Thyroid gland (tissue), 4 donors: ENCODE measurements at places on chromosomes 7 and 10. TPM values are rescaled to one million over a fixed set of nuclear protein-coding genes. Genes with fewer than 3 reads are reported as not detected.

Gene PPRC1
- total RNA-seq = 27.5 TPM

GRCh38 chr10:3426190-3426845 lies 253.7 kb upstream of the PITRM1 start:
- H3K27ac ChIP-seq = peak overlapping the region; percentile 87
- DNase-seq = peak; percentile 62
- no peak overlapping the region for H3K4me3 ChIP-seq
- H3K27me3 ChIP-seq = no peaks in the 10 kb centered on the region

GRCh38 chr7:100035876-100036275 lies 13.7 kb upstream of the ZSCAN21 start:
- no peak overlapping the region for H3K4me3 ChIP-seq
- no peak for DNase-seq
- H3K27ac ChIP-seq = no peak overlapping the region
- H3K27me3 ChIP-seq = no peaks in the 10 kb centered on the region
- H3K4me1 ChIP-seq = no peaks in the 10 kb centered on the region
- H3K36me3 ChIP-seq = peaks cover 43% of the 10 kb centered on the region

Gene CHRM2
- not detected for total RNA-seq

Gene ASAH2B
- total RNA-seq = 3.5 TPM

DNA sequence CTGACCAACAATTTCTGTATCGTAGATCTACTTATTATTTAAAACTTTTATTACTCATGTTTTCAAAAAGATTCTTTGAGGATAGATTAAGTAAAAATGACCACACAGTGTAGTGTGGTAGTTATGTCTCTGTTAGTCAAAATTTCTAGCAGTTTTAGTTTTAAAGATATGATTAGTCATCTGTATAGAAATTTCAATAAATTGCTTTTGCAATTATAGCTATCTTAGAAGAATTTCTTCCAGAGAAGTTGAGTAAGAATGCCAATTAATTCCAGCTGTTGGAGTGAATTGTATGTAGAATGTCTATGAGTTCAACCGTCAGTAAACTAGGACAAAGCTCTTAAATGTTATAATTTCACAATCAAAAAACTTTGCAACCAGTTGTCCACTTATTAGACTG lies 229.7 kb downstream of the CDK14 start:
- H3K27ac ChIP-seq = no peak overlapping the region
- H3K4me3 ChIP-seq = no peak overlapping the region
- no peak for DNase-seq
- H3K4me1 ChIP-seq = peaks cover 5% of the 10 kb centered on the region

GRCh38 chr7:137325927-137326326 lies 17.6 kb downstream of the PTN start:
- H3K27me3 ChIP-seq = no peaks in the 10 kb centered on the region
- DNase-seq = no peak
- no peak overlapping the region for H3K27ac ChIP-seq
- H3K4me1 ChIP-seq = no peaks in the 10 kb centered on the region
- no peak overlapping the region for H3K4me3 ChIP-seq
- H3K36me3 ChIP-seq = no peaks in the 10 kb centered on the region

DNA sequence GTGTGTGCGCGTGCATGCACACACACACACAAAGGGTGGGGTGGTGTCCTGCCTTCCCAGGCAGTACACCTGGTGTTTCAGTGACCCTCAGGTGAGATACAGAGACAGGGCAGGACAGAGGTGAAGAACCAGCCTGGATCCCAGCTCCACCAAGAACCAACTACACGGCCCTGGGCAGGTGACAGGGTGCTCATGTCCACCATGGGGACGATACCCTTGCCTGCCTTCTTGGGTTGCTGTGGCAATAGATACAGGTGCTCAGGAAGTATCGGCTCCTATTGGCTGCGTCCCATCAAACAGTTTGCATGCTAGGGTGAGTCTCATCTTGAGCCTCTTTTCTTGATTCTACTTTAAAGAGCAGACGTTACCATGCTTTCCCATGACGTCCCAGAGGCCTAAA lies 33.7 kb upstream of the CXCL12 start:
- no peak for DNase-seq
- no peaks in the 10 kb centered on the region for H3K27me3 ChIP-seq
- no peak overlapping the region for H3K27ac ChIP-seq
- no peaks in the 10 kb centered on the region for H3K4me1 ChIP-seq

GRCh38 chr10:11871466-11871865 lies 48.3 kb downstream of the PROSER2 start:
- no peak overlapping the region for H3K4me3 ChIP-seq
- no peaks in the 10 kb centered on the region for H3K27me3 ChIP-seq
- peaks cover 50% of the 10 kb centered on the region for H3K4me1 ChIP-seq

Gene MMP21
- total RNA-seq = not detected

DNA sequence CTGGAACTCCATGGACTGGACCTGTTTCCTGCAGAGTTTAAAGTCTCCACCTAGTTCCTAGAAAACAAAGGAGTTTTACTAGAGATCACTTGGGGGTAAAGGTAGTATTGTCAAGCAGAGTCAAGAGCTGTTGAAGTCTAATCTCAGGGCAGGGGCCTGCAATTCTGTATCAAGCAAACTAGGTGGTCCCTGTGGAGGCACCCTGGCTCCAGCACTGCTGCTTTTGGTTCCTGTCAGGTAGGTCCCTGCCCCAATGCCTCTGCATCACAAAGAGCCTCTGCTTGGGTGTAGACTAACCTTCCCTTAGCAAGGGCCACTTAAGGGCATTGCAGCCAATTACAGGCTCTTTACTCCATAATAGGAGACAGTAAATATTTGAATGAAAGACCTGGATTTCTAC lies 22.5 kb downstream of the ZSCAN25 start:
- no peaks in the 10 kb centered on the region for H3K36me3 ChIP-seq
- DNase-seq = no peak
- peaks cover 3% of the 10 kb centered on the region for H3K4me1 ChIP-seq

- no peak overlapping the region for H3K4me3 ChIP-seq
- no peaks in the 10 kb centered on the region for H3K27me3 ChIP-seq
- H3K27ac ChIP-seq = peak overlapping the region; percentile 19
- no peak for DNase-seq
- H3K4me1 ChIP-seq = no peaks in the 10 kb centered on the region
Observed at GRCh38 chr10:33196710-33197491, 137.6 kb downstream of the NRP1 start.

Gene ADAMTS14
- not detected for total RNA-seq
